Activated CD4-positive, alpha-beta T cell treated with anti-CD3 and anti-CD28 coated beads for 36 hours (primary cell): ENCODE measurements at places on chromosomes 12 and 14. TPM values are rescaled to one million over a fixed set of nuclear protein-coding genes. Genes with fewer than 3 reads are reported as not detected.

KRT71 gene
- total RNA-seq, result not detected

EIF2S3B gene
- total RNA-seq, result 1.8 TPM

- H3K36me3 ChIP-seq, result no peaks in the 10 kb centered on the region
- H3K4me1 ChIP-seq, result peaks cover 51% of the 10 kb centered on the region
- peak overlapping the region; percentile 91 for H3K27ac ChIP-seq
- H3K27me3 ChIP-seq, result no peaks in the 10 kb centered on the region
Observed at GRCh38 chr12:116060764-116061163, 216.7 kb downstream of the MED13L start.

DNA sequence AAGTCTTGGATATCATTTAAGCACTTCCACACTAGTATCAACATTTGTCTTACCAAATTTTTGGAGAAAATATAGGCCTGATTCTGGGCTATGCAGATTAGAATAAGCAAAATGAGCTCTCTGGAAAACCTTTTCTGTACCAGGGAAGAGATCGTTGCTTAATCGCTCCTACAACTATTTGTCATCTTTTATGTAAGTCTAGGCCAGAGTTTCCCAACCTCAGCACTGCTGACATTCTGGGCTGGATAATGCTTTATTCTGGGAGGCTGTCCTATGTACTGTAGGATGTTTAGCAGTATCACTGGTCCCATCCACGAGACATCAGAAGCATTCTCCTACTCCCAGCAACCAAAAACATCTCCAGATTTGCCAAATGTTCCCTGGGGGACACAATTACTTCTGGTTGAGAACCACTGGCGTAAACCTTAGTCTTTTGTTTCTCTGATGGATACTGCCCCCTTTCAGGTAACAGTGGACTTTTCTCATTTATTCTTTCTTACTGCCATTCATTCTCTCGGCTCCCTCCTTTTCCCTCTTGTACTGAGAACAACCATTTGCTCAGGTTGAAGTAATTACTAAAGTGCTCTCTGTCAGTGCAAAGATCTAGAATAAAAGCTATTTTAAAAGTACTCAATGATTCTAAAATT lies 316.9 kb upstream of the E2F7 start:
- H3K4me1 ChIP-seq, result no peaks in the 10 kb centered on the region

GRCh38 chr14:33040372-33041140 lies 101.9 kb downstream of the NPAS3 start:
- H3K36me3 ChIP-seq, result no peaks in the 10 kb centered on the region
- no peaks in the 10 kb centered on the region for H3K27me3 ChIP-seq
- no peaks in the 10 kb centered on the region for H3K4me1 ChIP-seq
- no peak for DNase-seq
- H3K4me3 ChIP-seq, result no peak overlapping the region
- H3K27ac ChIP-seq, result no peak overlapping the region

DNA sequence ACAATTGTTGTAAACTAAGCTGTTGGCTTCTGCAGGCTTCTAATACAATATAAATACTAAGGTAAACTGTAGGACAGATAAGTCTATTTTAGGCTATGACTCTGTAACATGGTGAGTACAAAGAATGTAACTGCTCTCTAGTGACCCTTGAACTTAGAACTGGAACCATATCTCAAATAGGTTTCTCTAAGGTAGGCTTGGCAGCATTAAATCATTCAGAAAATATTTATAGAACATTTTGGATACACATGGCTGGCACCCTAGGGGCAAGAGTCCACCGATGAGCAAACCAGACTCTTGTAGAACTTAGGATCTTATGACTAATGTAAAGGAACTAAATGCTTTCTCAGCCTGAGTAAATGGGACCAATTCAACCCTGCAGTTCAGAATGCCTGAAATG lies 19.4 kb upstream of the SLC25A3 start:
- DNase-seq, result no peak
- no peaks in the 10 kb centered on the region for H3K4me1 ChIP-seq
- no peak overlapping the region for H3K27ac ChIP-seq
- no peaks in the 10 kb centered on the region for H3K27me3 ChIP-seq
- no peak overlapping the region for H3K4me3 ChIP-seq
- H3K36me3 ChIP-seq, result no peaks in the 10 kb centered on the region

DNA sequence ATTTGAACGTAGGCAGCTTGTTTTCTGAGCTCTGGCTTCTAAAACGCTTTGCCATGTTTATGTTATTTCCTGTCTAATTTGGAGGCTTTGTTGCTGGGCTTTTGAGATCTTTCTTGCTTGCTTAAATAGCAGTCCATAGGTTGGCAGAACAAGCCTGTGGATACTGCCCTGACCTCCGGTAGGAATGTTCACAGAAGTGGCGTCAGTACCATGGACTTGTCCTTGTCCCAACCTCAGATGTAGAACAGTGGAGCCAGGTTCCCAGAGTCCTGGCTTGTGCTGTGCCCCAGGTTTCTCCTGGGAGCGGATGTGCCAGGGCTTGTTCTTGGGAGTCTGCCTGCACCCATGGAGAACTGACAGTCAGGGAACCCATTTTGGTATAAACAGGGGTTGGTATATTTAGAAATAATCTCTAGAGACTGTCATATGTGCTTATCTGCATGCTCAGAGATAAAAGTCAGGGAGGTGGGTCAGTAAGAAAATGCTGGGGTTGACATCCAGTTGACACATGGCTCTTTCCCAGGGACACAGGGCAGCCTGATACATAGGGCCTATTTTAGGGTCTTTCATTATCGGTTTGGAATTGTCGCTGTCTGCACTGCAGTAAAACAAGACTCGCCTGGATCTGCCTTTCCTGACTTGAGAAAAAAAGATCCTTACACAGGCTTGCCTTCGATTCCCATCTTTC lies 22.9 kb downstream of the CACNA1C start:
- no peaks in the 10 kb centered on the region for H3K36me3 ChIP-seq
- H3K4me3 ChIP-seq, result no peak overlapping the region
- H3K27me3 ChIP-seq, result peaks cover 4% of the 10 kb centered on the region
- DNase-seq, result no peak

GRCh38 chr12:1695886-1696670 lies 5.2 kb downstream of the ADIPOR2 start:
- peaks cover 71% of the 10 kb centered on the region for H3K4me1 ChIP-seq
- H3K4me3 ChIP-seq, result no peak overlapping the region
- no peaks in the 10 kb centered on the region for H3K27me3 ChIP-seq
- no peak overlapping the region for H3K27ac ChIP-seq
- no peak for DNase-seq
- peaks cover 16% of the 10 kb centered on the region for H3K36me3 ChIP-seq

- H3K4me1 ChIP-seq, result peaks cover 6% of the 10 kb centered on the region
- no peaks in the 10 kb centered on the region for H3K27me3 ChIP-seq
- H3K36me3 ChIP-seq, result no peaks in the 10 kb centered on the region
- no peak overlapping the region for H3K4me3 ChIP-seq
- no peak for DNase-seq
Observed at GRCh38 chr12:91618281-91618680, 435.7 kb upstream of the DCN start.

GRCh38 chr12:98513379-98514322 lies 1.7 kb upstream of the TMPO start:
- peaks cover 15% of the 10 kb centered on the region for H3K4me1 ChIP-seq
- H3K27me3 ChIP-seq, result no peaks in the 10 kb centered on the region
- peak overlapping the region; percentile 91 for H3K27ac ChIP-seq
- DNase-seq, result no peak
- H3K4me3 ChIP-seq, result peak overlapping the region; percentile 87
- H3K36me3 ChIP-seq, result peaks cover 37% of the 10 kb centered on the region

DNA sequence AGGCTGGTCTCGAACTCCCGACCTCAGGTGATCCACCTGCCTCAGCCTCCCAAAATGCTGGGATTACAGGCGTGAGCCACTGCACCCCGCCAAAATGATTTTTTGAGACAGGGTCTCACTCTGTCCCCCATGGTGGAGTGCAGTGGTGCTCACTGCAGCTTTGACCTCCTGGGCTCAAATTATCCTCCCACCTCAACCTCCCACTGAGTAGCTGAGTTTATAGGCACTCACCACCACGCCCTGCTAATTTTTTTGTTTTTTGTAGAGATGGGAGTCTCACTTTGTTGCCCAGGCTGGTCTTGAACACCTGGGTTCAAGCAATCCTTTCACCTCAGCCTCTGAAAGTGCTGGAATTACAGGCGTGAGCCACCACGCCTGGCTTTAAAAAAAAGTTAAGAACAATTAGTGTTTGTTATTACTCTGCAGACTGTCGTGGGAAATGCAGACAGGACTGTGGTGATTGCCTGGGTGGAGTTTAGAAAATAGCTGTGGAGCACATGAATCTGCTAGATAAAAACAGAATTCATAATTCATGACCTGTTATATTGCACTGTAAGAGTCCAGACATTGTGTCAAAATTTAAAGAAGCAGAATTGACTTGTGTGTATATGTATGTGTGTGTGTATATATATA lies 9.2 kb upstream of the COX6A1 start:
- H3K36me3 ChIP-seq, result no peaks in the 10 kb centered on the region
- peaks cover 10% of the 10 kb centered on the region for H3K27me3 ChIP-seq
- no peak overlapping the region for H3K4me3 ChIP-seq
- no peak overlapping the region for H3K27ac ChIP-seq
- DNase-seq, result no peak
- peaks cover 16% of the 10 kb centered on the region for H3K4me1 ChIP-seq
